NCI-H1105 treated with DMSO at 0.1 percent for 48 hours (cell line): ENCODE measurements at places on chromosomes 5 and 9.

- no peak for DNase-seq
Measured at GRCh38 chr9:115189686-115190085, 71.7 kb upstream of the TNC start.

DNA sequence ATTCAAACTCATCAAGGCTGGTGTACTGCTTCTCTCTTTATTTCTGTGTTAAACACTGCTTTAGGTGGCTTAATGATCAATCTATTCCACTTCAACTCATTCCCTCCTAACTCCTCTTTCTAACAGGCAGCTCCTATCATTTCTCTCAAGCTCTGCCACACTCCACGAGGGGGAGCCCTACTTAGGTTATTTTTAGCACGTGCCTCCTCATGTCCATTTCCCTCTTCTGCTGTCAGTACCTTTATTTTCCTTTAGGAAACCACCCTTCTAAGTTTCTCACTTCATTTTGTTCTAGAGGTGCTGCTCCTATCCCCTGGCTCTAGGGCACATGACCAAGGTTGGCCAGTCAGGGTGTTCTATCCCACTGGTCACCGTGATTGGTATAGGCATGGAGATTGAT, 6.7 kb upstream of the BRINP1 start:
- peak; percentile 18 for DNase-seq

DNA sequence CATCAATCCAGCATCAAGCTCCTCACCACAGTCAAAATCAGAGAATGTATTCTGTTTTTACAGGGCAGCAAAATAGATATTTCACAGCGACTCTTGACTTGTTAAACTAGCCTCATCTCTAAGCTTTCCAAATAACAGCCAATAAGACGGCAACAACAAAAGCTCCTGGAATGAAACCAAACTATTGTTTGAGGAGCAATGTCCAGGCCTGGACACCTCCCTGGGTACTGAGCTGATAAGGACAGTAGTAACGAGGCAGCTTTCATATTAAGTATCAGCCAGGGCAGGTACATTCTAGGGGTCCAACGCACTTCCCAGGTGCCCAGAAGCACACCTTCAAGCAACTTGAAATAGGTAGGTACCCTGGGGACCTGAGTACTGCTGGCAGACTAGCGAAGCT, 260.3 kb downstream of the ENC1 start:
- no peak for DNase-seq

DNA sequence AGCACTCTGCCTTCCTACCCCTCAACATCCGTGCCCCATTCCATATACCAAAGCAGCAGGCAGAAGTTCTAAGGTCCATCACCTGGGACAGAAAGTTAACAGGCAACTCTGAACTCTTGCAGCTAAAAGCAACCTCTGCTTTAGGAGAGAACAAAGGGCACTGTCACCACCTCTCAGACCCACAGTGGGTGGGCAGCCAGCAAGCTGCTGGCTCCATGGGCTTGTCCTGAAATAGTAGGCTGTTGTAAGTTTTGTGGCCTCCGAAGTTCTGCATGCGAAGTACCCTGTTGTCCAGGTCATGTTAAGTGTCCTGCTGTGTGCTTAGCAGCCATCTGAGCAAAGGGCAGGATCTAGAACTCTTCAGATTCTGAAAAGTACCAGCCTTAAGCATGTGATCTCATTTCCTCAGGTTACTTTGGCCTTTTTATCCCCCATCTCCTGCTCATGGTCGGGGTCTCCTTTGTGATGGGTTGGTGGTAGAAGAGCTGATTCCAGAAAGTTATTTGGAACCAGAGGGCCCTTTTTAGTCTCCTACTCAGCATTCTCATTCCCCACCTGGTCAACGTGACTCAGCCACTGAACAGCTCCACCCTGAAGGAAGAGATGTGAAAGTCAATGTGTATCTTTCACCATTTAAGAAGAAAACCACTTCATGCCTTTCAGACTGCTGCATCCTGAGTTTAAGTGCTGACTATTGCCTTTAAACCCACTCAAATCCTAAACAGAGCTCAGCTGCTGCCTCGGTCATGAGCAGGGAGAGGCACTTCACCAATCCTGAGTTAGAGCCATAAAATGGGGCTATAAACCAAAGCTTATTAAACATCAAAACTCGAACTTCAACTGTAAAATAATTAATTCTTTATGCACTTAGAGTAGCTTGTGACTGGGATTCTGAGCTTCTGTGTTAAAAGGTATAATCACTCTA, 121.4 kb downstream of the DPYSL3 start:
- no peak for DNase-seq

- DNase-seq: no peak
Measured at GRCh38 chr5:103315455-103315854, 56.9 kb downstream of the MACIR start.

- no peak for DNase-seq
Measured at GRCh38 chr5:127856292-127856691, 153.1 kb downstream of the CCDC192 start.
